ENCODE measurements at places on chromosomes 4 and X.

DNA sequence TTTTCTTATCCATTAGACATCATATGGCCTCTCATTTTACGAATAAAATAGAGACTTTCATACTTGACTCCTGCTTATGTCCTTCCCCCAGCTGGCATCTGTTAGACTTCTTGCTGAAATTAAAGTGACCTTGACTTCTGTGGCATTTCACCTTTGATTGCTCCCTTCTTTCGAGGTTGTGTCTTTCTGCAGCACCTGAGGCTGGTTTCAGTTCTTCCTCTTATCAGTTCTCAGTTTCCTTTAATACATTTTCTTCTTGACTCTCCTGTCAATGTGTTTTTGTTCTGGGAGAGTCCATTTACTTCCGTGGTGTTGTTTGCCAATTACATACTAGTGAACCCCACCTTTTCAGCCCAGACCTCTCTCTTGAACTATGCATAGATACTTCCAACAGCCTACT, 81.6 kb downstream of the RBPJ start:
- DNase-seq, result no peak

DNA sequence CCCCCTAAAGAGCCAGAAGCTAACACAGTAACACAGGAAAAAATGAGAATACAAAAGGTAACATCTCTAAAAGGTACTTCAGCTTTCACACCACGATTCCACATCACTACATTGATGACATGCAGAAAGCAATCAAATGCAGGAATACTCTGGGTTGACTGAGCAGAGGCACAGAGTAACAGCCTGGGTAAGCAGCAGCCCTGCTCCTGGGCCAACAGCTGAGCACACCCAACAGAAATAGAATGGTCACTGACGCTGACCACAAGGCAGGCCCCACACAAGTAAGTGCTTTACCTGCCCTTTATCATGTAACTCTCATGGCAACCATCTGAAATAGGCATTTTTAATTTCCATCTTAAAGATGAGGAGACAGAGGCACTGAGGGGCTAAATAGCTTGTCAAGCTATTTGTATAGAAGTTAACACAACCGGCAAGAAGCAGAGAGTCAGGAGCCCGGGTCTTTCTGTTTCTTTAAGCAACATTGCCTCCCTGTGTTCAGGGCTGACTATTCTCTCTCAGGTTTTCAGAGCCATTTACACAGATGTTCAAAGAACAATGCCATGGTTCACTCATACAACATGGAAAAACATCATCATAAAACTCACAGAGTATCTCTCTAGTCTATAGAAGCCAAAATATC, 168.9 kb downstream of the ZNF674 start:
- no peak for DNase-seq

DNA sequence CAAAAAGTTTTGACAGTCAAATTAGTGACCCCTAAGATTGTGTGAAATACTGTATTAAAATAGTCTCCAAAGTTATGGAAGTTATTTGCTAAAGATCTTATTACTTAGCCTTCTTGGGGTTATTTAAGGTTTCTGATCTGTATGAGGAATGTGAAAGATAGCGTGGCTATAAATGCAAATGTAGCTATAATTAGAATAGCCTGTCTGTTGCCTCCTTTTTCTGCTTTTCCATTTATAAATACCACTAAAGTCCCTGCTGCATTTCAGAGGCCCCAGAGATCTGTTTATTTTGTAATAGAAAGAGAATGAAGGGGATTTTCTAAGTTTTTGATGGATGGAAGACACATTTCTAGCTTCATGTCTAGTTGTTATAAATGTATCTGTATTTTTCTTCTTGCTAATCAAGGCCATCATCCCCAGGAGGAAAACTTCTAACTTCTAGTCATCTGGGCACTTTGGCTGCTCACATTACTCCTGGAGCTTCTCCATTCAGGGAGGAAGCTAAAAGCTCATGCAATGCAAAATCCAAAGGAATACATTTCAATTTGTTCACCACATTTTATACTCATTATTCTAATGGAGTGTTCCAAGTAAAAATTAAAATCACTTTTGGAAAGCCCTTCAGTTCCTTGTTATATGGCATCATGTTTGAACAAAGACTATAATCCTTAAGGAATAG, 73.9 kb downstream of the INTS12 start:
- no peak for DNase-seq

DNA sequence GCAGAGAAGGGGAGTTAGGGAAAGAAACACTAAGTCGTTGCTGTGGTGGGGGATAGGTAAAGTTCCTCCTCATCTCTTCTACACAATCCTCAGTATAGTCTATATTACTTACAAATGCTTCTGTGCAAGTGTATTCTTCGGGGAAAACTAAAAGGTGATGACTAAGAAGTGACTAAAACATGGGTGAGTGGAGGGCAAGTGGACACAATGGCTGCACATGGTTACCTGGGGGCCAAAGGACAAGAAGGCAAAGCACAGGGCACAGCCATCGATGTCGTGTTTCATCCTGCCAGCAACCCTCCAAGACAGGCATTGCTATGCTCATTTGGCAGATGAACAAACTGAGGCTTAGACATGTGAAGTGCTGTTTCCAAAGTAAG, 35.5 kb upstream of the CCKAR start:
- DNase-seq, result no peak

- no peak for DNase-seq
Observed at GRCh38 chr4:2716236-2716635, 39.9 kb downstream of the TNIP2 start.

DNA sequence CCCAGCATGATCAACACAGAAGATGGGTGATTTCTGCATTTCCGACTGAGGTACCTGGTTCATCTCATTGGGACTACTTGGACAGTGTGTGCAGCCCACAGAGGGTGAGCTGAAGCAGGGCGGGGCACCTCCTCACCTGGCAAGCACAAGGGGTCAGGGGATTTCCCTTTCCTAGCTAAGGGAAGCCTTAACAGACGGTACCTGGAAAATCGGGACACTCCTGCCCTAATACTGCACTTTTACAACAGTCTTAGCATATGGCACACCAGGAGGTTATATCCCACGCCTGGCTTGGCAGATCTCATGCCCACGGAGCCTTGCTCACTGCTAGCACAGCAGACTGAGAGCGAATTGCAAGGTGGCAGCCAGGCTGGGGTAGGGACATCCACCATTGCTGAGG, 92.9 kb upstream of the GRID2 start:
- no peak for DNase-seq

- no peak for DNase-seq
Observed at GRCh38 chr4:98501383-98501782, 157.0 kb downstream of the TSPAN5 start.

- DNase-seq, result no peak
Observed at GRCh38 chr4:80142394-80143306, 54.7 kb upstream of the PRDM8 start.

DNA sequence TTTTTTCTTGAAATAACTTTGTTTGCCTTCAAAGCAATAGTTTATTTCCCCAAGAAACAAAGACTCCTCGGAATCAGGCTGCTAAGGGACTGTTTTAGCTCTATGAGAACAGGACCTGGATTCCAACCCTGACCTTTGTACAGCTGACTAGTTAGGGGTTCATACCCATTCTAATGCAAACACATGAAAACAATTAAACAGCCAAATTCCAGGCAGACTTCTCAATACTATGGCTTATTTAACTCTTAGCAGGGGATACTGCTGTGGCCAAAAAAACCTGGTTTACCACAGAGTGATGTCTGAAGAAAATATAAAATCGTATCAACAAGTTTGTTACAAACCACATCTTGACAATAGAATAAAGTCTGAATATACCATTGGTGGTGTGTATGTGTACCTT, 129.6 kb upstream of the INTU start:
- DNase-seq, result no peak

DNA sequence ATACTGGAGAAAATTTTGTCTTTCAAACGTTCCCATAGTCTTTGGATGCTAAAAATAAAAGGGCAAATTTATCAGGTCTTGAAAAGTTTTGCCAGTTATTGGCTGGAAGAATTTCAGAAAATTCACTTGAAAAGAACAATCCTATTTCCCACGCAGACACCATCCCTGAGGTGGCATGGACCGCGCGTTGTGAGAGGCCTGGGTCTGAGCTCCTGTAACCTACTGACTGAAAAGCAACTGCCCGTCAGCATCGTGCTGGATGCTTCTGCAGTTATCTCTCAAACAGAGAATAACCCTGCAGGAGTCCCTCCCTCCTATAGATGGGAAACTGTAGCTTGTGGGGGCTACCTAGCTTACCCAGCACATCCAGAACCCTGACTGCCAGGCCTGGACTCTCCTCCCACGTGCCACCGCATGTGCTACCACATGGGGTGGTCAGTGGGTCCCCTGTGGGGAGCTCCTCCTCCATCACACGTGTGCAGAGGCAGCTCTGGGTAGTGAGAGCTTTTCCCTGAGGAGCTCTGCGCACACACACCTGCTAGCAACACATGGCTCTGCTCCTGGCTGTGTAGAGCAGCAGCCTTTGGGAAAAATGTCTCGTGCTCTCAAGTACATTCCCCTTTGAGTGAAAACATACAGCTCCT, 36.1 kb downstream of the NSG1 start:
- DNase-seq, result no peak

GRCh38 chr4:27149541-27150212, 289.0 kb downstream of the STIM2 start:
- no peak for DNase-seq

- DNase-seq, result no peak
Observed at GRCh38 chr4:82090717-82091116, 283.1 kb downstream of the HNRNPD start.

DNA sequence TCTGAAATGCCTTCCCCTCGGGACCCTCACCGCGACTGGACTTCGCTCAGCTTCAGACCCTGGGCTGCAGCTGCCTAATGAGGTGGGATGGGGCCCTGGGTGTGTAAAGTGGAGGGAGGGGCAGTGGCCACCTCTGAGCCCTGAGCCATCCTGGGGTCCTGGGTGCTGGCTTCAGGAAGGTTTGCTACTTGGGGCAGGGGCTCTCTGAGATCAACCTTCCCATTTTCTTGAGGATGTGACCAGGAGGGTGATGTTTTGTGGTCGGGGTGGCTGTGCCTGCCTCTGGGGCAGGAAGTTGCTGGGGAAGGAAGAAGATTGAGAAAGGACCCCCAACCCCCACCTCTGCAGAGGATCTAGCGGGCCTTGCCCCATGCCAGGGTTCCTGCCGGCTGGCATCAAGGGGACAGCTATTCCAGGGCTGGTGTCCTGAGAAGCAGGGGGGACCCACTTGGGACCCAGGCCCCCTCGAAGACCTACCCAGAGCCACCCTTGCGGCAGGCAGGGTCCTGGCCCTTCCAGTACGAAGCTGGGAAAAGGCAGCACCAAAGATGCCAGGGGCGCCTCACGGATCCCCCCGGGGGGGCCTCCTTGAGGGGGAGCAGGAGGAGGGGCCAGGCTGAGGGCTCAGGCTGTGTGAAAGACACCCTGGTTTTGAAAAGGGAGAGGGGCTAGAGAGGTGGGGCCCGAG, 6.5 kb downstream of the SH3BP2 start:
- DNase-seq, result no peak

- DNase-seq, result no peak
Observed at GRCh38 chrX:53128097-53128749, 34.3 kb downstream of the KANTR start.

- DNase-seq, result no peak
Observed at GRCh38 chr4:7338876-7339623, 95.7 kb downstream of the PSAPL1 start.

DNA sequence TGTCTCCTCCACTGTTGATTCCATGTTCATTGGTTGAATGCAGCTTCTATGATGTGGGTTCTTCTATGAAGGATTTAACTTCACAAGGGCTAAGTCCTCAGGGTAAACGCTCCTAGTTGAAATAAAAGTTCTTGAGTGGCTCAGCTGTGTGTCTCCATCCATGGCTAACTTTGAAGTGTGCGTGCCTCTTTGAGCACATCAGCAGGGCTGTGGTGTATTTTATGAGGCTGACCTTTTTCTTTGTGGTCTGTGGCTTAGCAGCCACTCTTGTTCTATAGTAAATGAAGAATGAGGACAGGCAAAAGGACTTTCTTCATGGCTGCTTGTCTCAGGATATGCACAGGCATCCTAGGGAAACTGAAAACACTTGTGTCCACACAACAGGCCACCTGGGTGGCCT, 88.5 kb downstream of the KIT start:
- DNase-seq, result no peak

DNA sequence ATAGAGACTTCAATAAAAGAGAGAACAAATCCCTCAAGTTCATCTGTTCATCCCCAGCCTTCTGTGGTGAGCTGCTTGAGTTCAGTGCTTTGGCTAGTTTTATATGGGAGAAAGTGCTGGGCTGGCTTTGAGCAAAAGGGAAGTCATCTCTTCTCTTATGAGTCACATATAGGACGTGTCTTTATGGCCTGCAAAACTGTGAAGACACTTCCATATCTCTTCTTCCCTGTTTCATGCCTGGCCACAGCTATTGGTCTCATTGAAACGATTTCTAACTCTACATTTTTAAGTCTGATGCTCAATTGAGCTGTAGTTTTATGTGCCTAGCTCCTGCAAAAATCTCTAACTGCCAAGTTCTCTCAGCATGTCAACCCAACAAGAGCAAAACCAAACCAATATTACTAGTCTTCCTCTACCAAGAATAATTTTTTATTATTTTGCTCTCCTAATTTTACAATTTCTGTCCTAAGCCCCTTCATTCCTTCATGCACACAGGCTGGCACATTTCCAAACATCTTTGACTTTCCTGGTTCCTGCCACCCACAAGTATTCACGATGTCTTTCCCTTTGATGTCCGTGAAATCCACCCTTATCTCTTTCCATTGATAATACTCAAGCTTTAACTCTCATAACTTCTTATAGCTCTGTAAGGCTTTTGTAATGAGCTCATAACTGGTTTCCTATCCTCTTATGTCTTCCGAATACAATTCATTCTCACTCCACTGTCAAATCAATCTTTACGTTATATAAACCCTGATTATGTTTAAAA, 165.3 kb downstream of the BTC start:
- no peak for DNase-seq

GRCh38 chr4:6085691-6086628, 67.7 kb upstream of the C4orf50 start:
- DNase-seq, result no peak

- no peak for DNase-seq
Observed at GRCh38 chr4:69098470-69098869, 2.2 kb downstream of the UGT2B7 start.

GRCh38 chr4:163693776-163694175, 199.3 kb downstream of the TMA16 start:
- no peak for DNase-seq

DNA sequence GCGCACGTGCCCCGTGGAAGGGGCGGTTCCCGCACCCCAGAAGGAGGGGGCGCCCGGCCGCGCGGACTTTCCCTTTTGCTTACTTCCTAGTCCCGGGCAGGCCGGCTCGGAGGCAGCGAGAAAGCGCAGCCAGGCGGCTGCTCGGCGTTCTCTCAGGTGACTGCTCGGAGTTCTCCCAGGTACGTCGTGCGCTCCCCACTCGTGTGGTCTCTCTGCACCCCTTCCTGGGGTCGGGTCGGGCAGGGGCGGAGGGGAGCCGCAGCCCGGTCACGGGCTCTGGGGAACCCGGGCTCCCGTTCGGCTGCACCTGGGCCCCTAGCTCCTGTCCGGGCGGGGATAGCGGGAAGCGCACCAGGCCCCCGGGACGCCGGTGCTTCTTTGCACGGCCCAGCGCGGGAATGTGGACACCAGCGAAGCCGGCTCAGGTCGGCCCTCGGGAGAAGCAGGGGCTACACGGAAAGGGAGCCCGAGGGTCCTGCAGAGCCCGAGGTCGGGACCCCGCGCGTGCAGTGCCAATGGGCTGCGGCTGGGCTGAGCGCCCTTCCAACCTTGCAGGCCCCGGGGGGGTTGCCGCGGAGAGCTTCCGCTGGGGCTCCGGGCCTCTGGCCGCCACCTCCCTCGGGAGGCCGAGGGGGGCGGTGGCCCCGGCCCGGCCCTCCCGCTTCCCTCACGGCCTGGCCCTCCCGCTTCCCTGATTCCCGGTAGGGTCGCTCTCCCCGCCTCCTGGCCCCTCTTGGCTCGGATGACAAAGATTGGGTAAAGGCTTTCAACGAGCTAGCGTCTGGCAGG, at the start of gene TLR2:
Gene TLR2 (plus strand): TSS at position 99 of the 789 bp plus-strand sequence. CDS start 18,628 bp downstream, outside the sequence.
- DNase-seq, result peak; percentile 55
